Dermis blood vessel endothelial cell (primary cell): ENCODE measurements at places on chromosomes 16 and 17. TPM values are rescaled to one million over a fixed set of nuclear protein-coding genes. Genes with fewer than 3 reads are reported as not detected.

The PPP1R27 gene
- not detected in 2 replicates for total RNA-seq

The HAP1 gene
- total RNA-seq = 0.23 and 0.68 TPM in 2 replicates

The SLC16A6 gene
- 1.5 TPM in 2 replicates for total RNA-seq

The NKD1 gene
- 0.14 TPM in 1 of 2 replicates, not detected in the other for total RNA-seq

The RNF112 gene
- 0.51 and 0.70 TPM in 2 replicates for total RNA-seq

The P2RX5 gene
- total RNA-seq = 0.23 and 0.51 TPM in 2 replicates

The CNTNAP4 gene
- not detected in 2 replicates for total RNA-seq

The GP1BA gene
- total RNA-seq = not detected in 2 replicates

The PSMB10 gene
- total RNA-seq = 46.8 and 95.8 TPM in 2 replicates

The MSL1 gene
- total RNA-seq = 50.2 and 54.1 TPM in 2 replicates

The SDK2 gene
- total RNA-seq = not detected in 2 replicates

The CEMP1 gene
- not detected in 2 replicates for total RNA-seq

The ST6GALNAC1 gene
- total RNA-seq = not detected in 2 replicates

The USP32 gene
- 53.6 and 85.3 TPM in 2 replicates for total RNA-seq

The ITGAD gene
- not detected in 2 replicates for total RNA-seq

The PIGS gene
- 65.9 and 86.0 TPM in 2 replicates for total RNA-seq

The PDPK1 gene
- total RNA-seq = 17.9 and 25.9 TPM in 2 replicates

The ADGRG3 gene
- total RNA-seq = 2.7 and 4.6 TPM in 2 replicates

The HLF gene
- total RNA-seq = 0.05 TPM in 1 of 2 replicates, not detected in the other

The HOXB9 gene
- total RNA-seq = 0.47 and 1.0 TPM in 2 replicates

The ATP2A3 gene
- 0.23 TPM in 1 of 2 replicates, not detected in the other for total RNA-seq

The WFIKKN1 gene
- 0.14 and 0.17 TPM in 2 replicates for total RNA-seq

The SRCIN1 gene
- total RNA-seq = under 0.01 and 0.14 TPM in 2 replicates

The MAPT gene
- under 0.01 and 0.05 TPM in 2 replicates for total RNA-seq

The MAP3K14 gene
- total RNA-seq = 3.2 and 4.1 TPM in 2 replicates

The G6PC1 gene
- not detected in 2 replicates for total RNA-seq

The SLC16A5 gene
- 11.4 and 17.1 TPM in 2 replicates for total RNA-seq

The SLC13A2 gene
- total RNA-seq = not detected in 2 replicates

The ADAD2 gene
- total RNA-seq = not detected in 2 replicates

The FDXR gene
- total RNA-seq = 36.2 and 59.5 TPM in 2 replicates
